CD4-positive, alpha-beta T cell treated with Interleukin-2 at 100 ng/mL for 4 hours (primary cell): ENCODE measurements at places on chromosomes 7 and 10.

GRCh38 chr7:92874567-92874966 lies 38.2 kb upstream of the CDK6 start:
- DNase-seq: no peak

DNA sequence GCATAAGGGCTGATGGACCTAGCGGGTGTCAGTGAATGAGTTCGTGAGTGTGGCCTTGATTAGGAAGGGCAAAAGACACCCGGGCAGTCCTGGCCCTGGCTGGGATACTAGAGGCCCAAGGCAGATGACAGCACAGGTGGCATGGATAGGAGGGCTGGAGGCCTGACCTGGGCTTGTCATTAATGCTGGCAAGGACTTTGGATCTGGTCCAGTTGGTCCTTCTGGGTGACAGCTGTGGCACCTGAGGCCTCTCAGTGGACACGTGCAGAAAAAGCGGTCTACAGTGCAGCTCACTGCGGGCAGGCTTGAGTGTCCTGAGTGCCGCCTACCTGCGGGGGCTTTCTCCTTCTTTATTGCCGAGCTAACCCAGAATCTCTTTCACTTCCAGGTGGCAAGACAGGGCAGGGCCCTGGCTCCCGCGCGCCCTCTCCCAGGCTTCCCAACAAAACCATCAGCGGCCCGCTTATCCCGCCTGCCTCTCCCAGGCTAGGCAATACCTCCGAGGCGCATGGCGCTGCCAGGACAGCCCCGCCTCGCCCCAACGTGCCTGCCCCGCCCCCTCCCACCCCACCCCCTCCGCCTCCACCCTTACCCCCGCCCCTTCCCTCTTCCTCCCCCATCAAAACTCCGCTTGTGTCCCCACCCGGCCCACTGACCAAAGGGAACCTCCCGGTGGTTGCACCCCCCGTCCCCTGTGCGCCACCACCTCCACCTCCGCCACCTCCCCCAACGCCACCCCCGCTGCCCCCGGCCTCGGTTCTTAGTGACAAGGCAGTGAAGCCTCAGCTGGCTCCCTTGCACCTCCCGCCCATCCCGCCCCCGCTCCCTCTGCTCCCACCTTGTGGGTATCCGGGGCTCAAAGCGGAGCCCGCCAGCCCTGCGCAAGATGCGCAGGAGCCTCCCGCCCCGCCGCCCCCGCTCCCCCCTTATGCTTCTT lies 77.4 kb downstream of the WIPF3 start:
- no peak for DNase-seq

DNA sequence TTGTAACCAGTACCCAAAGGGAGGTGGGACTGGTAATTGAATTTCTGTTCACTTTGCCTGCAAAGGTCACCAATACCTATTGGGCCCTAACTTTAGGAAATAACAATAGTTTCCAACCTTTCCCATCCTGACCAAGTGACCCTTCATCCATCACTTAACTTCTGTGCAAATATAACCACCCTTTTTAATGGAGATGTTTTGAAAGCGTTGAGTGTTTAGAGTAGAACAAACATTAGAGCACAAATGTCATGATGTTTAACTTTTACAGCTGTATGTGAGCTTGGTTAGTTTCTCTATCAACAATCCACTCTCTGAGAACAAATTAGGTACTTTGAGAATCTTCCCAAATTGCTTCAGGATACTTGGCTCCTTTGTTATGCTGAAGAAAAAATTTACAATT lies 66.4 kb downstream of the MET start:
- DNase-seq: no peak

GRCh38 chr7:101891936-101892640 lies 74.7 kb downstream of the CUX1 start:
- DNase-seq: no peak

GRCh38 chr7:31214751-31215150 lies 125.8 kb downstream of the NEUROD6 start:
- DNase-seq: no peak

GRCh38 chr10:3890602-3891352 lies 105.8 kb upstream of the KLF6 start:
- DNase-seq: no peak

GRCh38 chr7:116799916-116800315 lies 62.5 kb upstream of the CAPZA2 start:
- no peak for DNase-seq

DNA sequence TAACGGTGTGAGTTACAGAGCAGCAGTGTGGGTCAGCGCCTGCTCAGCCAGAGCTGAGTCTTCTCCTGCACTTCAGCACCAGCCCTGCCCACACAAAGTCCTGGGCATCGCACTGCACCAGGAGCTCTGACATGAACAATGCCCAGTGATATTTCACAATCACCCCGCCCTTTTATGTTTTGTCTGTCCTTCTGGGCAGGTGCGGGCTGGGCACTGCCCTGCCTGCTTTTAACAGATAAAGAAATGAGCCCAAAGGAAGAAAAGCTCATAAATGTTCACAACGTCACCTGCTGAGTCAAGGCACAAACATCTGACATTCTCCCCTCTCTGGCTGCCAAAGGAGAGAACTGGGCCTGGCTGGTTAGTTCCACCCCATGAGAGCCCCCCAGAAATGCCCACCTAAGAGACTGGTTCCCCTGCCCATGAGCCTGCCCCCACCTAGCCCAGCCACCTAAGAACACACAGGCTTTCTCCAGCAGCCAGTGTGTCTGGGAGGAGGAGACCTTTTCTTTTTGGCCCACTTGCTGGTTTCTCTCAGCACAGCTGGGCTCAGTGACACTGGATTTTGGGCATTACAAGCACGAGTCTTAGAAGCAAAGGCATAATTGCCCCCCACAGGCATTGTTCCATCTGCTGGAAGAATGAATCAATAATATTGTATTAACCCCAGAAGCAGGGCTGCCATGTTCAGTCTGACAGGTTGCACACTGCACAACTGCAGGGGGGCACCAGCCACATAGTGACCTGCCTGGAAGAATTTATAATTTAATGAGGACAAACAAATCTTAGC lies 22.3 kb downstream of the CALML3 start:
- DNase-seq: no peak

DNA sequence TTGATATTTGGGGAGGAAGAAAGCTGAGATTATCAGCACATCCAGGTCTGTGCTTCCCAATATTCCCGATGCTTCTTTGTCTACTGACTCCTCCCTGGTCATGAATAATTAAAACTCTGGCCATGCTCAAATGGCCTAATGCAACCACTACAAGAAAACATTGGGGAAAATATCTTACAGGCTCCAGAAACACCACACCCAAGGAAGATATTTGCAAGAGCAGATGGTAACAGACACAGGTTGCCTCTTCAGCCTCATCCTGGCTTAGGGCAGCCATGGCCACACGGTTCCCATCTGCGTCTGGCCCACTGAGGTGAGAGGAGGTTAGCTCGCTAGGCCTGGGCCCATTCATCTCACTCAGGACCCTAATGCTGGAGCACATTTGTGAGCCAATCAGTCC lies 108.4 kb upstream of the SDK1 start:
- no peak for DNase-seq

DNA sequence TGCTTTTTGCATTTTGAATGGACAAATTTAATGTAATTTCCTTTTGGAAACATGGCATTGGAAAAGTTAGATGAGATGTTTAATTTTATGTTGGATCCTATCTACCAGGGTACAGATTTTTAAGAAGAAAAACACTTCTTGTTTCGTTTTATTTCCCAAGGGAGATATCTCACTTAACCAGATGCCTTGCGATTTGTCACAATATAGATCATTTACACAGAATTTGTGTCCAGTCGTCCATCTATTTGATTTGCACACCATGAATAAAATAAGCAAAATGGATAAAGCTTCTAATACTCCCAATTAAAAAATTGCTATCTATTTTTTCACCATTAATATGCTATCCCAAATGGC lies 25.7 kb downstream of the HDAC9 start:
- DNase-seq: no peak

- DNase-seq: no peak
These were observed 53.3 kb upstream of the KCTD7 start for GRCh38 chr7:66575398-66575797.

- no peak for DNase-seq
These were observed 8.4 kb downstream of the RALA start for GRCh38 chr7:39631736-39632308.

DNA sequence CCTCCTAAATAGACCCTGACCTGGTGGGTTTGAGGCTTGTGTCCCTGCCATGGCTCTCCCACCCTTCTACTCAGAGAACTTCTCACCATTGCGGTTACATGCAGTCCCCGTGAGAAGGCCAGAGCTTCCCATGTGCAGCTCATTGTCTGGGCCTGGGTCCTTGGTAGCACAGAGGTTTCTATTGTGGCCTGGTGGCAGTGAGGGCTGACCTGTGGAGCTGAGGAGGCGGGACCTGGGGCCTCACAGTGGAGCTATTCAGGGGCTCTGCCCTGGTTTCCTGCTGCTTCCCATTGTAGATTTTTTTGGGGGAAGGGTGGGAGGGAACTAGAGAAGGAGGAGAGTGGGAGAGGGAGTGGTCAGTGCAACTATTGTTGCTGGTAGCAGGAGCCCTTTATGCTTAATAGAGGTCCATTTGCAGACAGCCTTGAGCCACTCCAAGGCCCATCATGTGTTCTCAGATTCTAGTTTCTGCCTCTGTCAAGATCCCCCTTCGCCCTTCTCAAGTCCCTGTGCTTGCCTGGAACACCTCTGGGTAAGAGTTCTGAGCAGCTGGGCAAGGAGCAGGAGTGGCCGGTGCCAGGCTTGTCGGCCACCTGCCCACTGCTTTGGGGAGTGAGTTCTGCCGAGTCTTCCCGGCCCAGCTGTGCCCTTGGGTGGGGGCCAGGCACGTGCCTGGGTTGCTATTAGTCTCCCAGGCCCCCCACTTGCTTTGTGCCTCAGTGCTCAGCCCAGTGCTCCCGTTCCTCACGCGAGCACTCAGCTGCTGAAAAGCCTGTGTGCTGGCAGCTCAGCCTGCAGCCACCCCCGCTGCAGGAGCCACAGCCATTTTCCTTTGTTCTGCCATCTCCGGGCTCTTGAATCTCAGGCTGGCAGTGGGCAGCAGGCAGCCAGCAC lies 10.7 kb downstream of the TSPAN14 start:
- DNase-seq: no peak

DNA sequence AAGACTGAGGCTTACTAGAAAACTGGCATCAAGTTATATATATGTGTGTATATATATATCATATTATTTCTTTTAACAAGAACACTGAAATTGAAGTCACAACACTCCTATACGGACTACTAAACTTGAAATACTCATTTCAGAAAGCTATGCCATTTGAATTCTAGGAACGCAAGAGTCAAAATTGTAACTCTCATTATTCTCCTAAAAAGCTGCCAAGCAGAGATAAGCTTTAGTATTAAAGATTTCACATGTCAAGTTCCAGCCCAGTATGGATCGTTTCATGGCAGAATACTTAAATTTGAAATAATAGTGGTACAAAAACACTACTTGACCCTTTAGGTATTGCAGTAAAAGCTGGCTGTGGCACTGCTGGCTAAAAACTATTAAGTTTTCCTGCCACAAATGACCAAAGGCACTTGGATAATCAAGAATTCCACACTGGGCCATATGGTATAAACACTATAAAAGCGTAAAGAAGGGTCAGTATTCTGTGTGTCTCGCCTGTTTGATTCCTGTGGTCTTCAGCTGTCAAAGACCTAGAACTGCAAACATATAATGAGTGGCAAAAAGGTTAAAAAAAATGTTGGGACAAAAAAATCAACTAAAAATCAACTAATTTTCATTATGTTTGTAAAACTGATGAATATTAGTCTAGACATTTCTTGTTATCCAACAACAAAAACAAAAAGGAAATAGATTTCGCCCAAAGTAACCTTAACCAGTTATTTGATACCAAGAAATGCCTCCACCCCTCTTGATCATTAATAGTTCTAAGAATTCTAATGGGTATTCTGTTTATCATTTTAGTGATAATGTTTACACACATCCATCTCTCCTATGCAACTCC lies 2.4 kb downstream of the CCDC71L start:
- DNase-seq: no peak

DNA sequence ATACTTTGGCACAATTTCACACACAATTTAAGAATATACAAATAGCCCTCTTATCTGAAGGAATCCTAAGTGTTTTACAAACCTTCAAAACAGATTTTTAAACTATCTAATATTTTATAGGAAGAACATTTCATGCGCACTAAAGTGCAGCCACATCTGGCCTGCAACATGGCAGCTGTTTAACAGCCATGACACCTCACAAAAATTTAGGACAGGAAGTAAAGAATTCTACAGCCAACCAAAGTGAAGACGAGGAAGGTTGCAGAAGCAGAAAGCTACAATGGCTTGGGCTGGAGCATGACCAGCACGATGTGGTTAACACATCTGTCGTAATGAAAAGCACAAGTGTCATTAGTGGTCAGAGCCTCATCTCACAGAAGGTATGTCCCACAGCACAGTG lies 238.1 kb downstream of the HPSE2 start:
- no peak for DNase-seq

GRCh38 chr7:112572669-112573301 lies 92.0 kb downstream of the LSMEM1 start:
- no peak for DNase-seq

- DNase-seq: no peak
These were observed 301.3 kb downstream of the REEP3 start for GRCh38 chr10:63822496-63822895.

DNA sequence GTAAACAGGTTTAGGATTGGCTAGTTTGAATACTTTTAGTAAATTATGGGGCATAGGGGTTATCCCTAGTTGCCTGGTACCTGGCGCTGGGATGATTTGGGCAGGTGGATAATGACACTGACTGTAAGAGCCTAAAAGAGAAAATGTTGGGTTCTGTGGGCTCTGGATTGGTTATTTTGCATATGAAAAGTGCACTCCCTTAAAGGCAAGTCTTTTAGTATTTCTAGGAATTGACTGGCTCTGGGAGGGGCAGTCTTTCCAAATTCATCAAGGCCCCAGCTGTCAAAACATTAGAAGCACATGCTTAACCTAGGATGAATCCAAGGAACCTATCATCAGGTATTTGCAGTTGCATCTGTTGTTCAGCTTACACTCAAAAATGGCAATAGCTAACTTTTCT lies 454.6 kb upstream of the SORCS1 start:
- no peak for DNase-seq

- no peak for DNase-seq
These were observed 99.1 kb upstream of the JCAD start for GRCh38 chr10:30158325-30158960.

DNA sequence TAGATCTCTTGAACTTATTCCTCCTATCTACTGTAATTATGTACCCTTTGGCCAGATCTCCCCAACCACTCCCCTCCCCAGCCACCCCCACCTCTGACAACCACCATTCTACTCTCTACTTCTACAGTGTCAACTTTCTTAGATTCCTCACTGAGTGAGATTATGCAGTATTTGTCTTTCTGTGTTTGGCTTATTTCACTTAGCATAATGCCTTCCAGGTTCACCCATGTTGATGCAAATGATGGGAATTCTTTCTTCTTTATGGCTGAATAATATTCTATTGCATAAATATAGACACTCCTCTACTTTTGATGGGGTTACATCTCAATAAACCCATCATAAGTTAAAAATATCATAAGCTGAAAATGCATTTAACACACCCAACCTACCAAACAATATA lies 21.3 kb upstream of the HNRNPH3 start:
- DNase-seq: no peak
